ENCODE measurements at places on chromosomes 16 and 17.

DNA sequence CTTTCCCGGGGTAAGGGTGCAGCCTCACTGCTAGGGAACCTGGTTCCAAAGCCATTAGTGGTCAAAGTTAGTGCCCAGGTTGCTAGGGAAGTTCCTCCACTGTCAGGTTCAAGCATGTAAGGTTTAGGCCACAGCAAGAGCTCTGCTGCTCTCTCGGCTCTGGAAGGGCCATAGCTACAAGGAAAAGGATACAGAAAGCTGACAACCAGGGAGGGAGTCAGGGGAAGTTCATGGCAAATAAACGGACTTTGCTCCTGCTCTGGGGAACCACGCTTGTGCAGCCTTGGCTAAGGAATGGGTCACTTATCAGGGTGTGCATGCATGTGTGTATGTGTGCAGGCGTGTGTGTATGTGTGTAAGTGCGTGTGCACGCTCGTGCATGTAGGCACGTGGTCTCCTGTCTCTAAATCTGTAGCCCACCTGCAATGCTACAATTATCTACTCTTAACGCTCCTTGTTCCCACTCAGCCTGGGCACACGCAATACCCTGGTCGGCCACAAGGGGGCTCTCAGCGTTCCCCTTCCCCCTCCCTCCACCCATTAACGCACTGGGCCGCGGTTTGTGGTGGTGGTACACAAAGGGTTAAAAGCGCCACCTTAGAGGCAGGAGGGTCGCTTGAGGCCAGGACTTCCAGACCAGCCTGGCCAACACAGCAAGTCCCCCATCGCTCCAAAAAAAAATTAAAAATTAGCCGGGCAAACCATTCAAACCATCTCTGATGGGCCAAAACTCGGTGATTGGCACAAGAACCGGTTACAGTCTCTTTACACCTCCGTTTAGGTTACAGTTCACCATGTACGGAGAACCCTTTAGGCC, 48.4 kb upstream of the KDM8 start:
- peak; percentile 40 for DNase-seq
- no peaks in the 10 kb centered on the region for H3K27me3 ChIP-seq
- no peaks in the 10 kb centered on the region for H3K36me3 ChIP-seq
- no peak overlapping the region for H3K4me3 ChIP-seq
- no peaks in the 10 kb centered on the region for H3K4me1 ChIP-seq
- no peak overlapping the region for H3K27ac ChIP-seq

- no peak overlapping the region for H3K27ac ChIP-seq
- DNase-seq = no peak
- no peaks in the 10 kb centered on the region for H3K4me1 ChIP-seq
- no peak overlapping the region for H3K4me3 ChIP-seq
- H3K27me3 ChIP-seq = no peaks in the 10 kb centered on the region
Measured at GRCh38 chr17:48954300-48954755, 9.7 kb upstream of the SNF8 start.

DNA sequence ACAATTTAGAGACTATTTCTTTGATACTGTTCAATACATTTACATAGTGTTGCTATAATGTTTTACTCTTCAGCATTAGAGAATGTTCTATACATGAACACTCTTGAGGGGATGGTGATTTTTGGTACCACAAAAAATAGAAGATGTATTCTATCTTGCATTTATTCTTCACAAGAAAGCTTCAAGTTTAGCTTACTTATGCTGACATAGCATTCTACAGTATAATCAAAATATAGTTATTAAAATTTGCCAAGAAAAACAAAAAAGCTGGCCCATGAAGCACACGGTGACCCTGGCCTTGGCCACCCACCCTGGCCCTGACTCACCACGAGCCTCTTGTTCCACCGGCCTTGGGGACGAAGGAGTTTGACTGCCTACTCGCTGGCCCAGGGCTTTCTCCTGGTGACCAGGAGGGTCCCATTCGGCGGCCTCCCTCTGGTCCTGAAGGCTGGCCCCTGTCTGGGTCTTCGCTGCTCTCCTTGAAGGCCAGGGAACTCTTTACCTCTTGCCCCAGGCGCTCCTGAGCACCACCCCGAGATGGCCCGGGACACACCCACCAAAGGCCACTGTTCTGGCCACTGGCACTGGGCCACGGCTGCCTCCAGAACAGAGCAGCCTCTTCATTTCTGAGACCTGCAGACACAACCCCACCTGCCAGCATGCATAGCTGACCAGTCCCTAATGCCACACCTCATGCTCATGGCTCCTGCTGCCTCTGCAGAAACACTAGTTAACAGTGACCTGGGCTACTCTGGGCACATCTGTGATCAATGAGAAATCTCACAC, 22.5 kb upstream of the ICAM2 start:
- H3K27me3 ChIP-seq = no peaks in the 10 kb centered on the region
- no peak for DNase-seq
- H3K36me3 ChIP-seq = no peaks in the 10 kb centered on the region
- H3K4me3 ChIP-seq = no peak overlapping the region

- no peaks in the 10 kb centered on the region for H3K4me1 ChIP-seq
- no peak overlapping the region for H3K4me3 ChIP-seq
- H3K36me3 ChIP-seq = no peaks in the 10 kb centered on the region
- no peak for DNase-seq
Measured at GRCh38 chr16:51592535-51593300, 441.6 kb upstream of the SALL1 start.

GRCh38 chr16:64240586-64240985, 881.3 kb downstream of the CDH11 start:
- DNase-seq = no peak
- H3K4me3 ChIP-seq = no peak overlapping the region
- H3K27me3 ChIP-seq = no peaks in the 10 kb centered on the region
- H3K4me1 ChIP-seq = peaks cover 9% of the 10 kb centered on the region
- no peak overlapping the region for H3K27ac ChIP-seq

DNA sequence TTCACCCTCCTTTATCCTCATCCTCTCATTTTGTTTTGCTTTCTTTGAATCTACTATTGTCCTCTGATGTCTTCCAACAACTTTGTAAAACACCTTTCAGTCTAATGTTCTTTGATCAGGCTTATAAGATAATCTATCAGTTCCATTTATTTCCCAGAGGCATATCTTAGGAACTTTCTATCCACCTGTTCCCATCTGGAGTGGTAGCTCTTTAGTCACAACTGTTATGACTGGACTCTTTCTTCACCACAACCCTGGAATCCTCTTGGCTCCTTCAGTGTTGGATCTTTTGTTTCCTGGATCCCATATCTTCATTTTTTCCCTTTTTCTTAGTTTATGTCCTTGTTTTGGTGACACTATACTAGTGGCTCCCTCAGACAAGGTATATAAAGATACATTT, 23.5 kb downstream of the RPS6KB1 start:
- H3K4me3 ChIP-seq = no peak overlapping the region
- H3K27me3 ChIP-seq = no peaks in the 10 kb centered on the region
- no peaks in the 10 kb centered on the region for H3K4me1 ChIP-seq
- no peak for DNase-seq
- no peak overlapping the region for H3K27ac ChIP-seq

- H3K4me3 ChIP-seq = no peak overlapping the region
- H3K27ac ChIP-seq = no peak overlapping the region
- no peaks in the 10 kb centered on the region for H3K36me3 ChIP-seq
Measured at GRCh38 chr17:80441133-80441578, 26.2 kb downstream of the ENDOV start.

DNA sequence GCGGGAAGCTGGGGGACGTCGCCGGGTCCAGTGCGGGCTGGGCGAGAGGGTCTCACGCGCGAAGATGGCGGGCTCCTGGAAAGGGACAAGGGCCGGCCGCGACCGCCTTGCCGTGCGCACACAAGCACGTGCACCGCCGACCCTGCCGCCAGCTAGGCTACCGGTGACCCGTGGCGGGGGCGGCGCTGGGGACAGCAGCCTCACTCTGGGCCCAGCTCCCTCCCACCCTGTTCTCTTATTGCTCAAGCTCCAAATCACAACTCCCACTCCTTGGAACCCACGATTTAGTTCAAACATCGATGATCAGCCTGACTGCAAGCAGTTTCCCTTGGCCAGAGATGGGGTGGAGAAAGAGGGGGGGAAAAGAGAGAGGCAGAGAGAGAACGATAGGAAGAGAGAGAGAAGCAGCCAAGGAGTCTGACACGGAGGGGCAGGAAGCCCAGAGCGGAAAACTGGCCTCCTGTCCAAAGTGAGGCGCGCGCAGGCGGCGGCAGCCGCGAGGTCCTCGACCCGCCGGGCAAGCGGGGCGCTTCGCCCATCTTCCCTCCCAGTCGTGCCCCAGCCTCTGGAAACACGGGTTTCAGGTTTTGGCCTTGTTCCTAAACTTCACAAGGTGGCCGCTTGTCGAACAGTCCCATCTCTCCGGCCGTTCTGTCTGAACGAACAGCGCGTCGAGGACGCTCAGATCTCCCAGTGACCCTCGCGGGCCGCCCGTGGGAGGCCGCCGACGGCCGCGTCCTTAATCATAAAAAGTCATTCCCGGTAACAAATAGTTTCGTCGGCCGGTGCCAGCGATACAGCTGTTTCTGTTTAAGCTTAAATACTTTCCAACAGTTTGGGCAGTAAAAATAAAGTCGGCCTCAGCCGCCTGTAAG, 1.7 kb upstream of the CBX8 start:
- peaks cover 55% of the 10 kb centered on the region for H3K27me3 ChIP-seq
- peak overlapping the region; percentile 76 for H3K4me3 ChIP-seq
- peaks cover 19% of the 10 kb centered on the region for H3K4me1 ChIP-seq

- H3K4me3 ChIP-seq = no peak overlapping the region
- no peaks in the 10 kb centered on the region for H3K36me3 ChIP-seq
- no peaks in the 10 kb centered on the region for H3K4me1 ChIP-seq
- no peak overlapping the region for H3K27ac ChIP-seq
- DNase-seq = no peak
- no peaks in the 10 kb centered on the region for H3K27me3 ChIP-seq
Measured at GRCh38 chr17:7346761-7347614, 5.0 kb upstream of the KCTD11 start.

GRCh38 chr17:48663134-48663924, 37.2 kb upstream of the HOXB9 start:
- no peaks in the 10 kb centered on the region for H3K4me1 ChIP-seq
- no peak for DNase-seq
- H3K36me3 ChIP-seq = no peaks in the 10 kb centered on the region

DNA sequence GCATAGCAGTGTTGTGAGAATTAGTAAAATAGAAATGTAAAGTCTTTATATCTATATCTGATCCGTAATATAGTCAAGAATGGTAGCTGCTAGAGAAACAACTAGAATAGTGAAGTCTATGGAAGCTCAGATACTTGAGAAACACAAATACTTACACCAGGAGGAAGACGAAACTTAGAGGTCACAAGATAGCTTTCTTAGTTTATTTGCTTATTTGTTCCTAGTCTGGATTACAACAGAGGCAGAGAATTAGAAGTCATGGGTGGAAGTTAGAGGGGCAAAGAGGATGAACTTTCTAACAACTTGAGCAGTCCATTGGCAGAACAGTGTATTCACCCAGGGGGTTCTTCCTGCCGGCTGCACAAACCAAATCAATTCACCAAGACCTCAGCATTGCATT, 13.9 kb downstream of the GNGT2 start:
- no peak for DNase-seq
- no peaks in the 10 kb centered on the region for H3K27me3 ChIP-seq
- no peaks in the 10 kb centered on the region for H3K4me1 ChIP-seq
